Stimulated activated CD8-positive, alpha-beta memory T cell treated with anti-CD3 and anti-CD28 coated beads, Interleukin-4, amount 100 ng/mL, for 4 hours (primary cell): ENCODE measurements at places on chromosomes 4 and X.

- DNase-seq = no peak
Measured at GRCh38 chr4:136032391-136032790, 1499.9 kb downstream of the PCDH18 start.

DNA sequence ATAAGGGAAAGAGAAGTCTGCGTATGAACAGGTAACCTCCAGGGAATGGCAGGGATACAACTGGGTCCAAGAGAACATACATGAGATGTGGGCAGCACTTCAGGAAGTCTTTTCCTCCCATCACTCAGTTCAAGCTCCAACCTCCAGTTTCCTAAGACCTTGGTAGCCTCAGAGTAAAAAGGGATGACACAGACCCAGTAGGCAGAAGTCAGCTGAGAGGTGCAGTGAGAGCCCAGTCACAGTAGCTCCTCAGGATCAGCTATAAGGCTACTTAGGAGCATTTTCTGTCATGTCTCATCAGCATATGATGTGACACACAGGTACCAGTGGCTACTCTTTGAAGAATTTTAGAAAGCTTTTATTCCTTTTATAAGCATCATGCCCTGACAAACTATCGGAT is 12.5 kb upstream of the STS start:
- no peak for DNase-seq

GRCh38 chr4:182807346-182807745 is 109.8 kb downstream of the DCTD start:
- no peak for DNase-seq

DNA sequence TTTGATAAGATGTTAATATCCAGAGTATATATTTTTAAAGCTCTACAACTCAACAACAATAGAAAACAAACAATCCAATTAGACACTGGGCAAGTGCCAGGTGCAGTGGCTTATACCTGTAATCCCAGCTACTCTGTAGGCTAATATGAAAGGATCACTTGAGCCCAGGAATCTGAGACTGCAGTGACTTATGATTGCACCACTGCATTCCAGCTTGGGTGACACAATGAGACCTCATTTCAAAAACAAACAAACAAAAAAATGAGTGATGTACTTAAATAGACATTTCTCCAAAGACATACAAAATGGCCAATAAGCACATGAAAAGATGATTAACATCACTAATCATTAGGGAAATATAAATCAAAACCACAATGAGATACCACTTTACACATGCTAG is 356.8 kb upstream of the PCDH10 start:
- DNase-seq = no peak

DNA sequence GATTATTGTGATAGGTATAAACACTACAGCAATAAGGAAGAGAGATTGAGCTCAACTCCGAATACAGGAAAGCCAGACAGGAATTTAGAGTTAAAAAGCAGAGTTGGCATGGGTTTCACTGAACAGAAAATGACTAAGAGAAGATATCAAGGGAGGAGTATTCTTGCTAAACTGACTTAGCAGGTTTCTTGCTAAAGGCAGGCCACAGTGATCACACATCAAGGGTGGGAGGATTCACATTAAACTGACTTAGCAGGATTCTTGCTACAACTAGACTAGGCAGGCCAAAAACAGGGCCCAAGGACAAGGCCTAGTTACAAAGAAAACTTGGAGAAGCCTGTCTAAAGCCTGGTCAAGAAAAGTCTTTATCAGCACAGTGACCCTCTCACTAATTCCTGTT is 195.1 kb downstream of the MAGEB5 start:
- no peak for DNase-seq

DNA sequence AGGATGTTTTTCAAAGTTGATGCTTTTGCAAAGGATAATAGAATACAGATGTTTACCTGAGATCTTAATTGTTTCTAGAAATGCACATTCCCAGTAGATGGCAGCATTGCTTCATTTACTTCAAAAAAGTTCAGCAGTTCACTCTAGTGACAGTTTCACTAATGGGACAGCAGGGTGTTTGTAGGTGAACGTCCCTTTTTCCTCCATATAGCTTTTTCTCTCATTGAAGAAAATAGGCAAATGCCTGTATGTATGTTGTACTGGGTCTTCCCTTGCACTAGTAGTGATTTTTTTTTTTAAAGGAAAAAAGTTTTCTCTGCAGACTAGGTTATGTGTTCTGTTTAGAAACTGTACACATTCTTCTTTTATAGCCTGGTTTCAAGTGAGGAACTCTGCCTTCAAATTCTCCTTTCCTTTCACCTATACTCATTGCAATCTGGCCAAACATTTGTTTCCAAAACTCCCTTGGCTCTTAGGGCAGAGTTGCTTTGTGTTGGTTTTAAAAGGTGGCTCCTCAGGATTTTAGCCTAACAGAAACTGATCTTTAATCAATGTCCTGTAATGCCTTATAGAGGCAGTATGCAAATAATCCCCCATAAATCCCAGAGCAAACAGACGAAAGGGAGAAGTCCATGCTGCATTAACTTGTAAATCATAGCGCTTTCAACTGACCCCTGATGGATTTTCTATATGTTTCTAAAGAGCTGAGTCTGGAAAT is 86.3 kb downstream of the EGF start:
- DNase-seq = no peak

DNA sequence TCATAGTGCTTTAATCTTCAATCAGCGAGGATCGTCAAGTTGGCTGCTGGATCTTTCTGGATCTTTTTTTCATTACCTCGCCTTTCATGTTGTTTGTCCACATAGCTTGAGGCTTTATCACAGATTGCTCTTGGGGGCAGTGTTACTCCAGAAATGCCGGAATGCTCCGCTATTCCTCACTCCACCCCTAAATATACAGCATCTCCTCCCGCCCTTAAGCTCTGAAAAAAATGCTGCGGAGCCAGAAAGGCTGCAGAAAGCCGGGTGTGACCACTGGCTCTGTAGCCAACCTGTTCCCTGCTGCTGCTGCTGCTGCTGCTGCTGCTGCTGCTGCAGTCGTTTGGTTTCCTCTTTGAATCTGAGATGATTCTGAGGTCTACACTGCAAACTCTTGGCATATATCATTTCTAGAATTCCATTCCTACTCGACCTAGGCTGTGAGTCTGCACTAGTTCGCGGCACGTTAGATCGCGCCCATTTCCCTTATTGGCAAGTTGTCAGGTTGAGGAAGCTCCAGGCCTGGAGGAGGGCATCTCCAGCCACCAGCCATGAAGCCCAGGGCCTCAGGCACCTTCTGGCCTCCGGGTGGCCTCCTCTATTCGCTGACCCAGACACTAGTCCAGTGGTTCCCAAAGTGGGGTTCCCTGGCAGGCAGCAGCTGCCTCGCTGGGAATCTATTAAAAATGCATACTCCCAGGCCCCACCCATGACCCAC is 34.2 kb downstream of the WDR13 start:
- peak; percentile 4 for DNase-seq

DNA sequence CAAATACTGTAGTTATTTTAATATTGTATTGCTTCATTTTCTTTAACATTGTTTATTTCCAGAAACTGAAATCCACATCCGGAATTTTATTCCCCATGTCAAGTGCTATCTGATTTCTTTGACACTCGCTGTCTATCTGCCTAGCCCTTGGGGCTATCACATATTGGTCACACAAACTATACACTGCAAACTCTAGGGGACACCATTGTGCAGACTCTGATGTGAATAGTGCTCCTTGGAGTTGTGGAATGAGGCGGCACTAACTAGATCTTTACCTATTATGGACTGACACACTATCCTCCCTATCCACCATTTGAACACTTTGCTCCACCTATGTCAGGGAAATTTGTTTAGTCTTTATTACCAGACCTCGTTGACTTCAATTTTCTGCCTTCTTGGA is 534.5 kb downstream of the GLUD2 start:
- no peak for DNase-seq

DNA sequence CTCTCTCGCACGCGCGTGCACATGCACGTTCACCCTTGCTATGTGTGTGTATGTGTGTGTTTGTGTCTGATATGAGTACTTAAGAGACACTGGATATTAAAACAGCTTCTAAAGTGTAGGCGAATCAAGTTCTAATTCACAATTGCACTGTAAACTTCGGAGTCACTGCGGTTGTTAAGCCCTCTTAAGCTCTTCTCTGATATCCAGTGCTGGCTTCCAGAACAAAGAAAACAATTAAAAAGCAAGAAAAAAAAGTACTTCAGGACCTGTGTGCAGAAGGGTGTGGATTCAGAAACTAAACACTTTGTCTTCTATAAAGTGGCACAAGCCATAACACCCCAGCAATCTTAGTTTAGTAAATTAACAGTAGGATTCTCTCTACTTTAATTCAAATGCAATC is 300.2 kb downstream of the PCDH7 start:
- no peak for DNase-seq

- DNase-seq = no peak
Measured at GRCh38 chr4:96407738-96408463, 568.0 kb downstream of the PDHA2 start.

- no peak for DNase-seq
Measured at GRCh38 chr4:35938936-35939335, 305.4 kb downstream of the ARAP2 start.

DNA sequence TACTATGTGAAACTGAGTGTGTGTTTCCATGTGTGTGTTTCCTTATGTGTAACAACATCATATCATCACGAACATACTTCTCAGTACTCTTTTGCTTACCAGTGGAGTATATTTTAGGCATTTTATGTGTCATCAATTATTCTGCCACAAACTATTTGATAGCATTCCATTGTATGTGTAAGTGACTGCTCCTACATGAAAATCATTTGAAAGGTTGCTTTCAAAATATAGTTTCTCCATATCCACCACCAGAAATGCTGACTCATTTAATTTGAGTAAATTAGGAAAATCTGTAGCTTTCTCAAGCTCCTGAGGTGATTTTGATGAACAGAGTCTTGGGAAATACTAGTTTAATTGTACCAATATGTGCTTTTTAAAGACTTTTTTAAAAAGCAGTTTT is 376.2 kb downstream of the PCDH18 start:
- DNase-seq = no peak

GRCh38 chrX:7283741-7284140 is 135.8 kb upstream of the PUDP start:
- no peak for DNase-seq

DNA sequence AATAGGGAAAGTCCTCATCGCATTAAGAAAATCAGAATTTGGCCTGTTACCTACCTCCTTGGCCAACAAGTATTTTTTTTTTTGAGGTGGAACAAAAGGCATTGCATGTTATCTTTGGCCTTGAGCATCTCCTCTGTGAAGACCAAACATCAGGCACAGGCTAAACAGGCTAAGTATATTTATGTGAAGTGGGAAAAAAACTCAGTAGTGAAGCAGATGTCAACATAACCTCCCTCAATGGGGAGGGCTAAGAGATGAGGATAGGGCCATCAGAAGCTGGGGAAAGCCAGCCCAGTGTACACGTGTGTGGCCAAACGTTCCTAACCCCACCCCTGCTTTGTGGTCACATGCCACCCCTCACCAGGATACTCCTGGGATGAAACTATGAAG is 102.5 kb downstream of the FNIP2 start:
- no peak for DNase-seq

- no peak for DNase-seq
Measured at GRCh38 chr4:94399721-94400120, 52.0 kb upstream of the PDLIM5 start.

- no peak for DNase-seq
Measured at GRCh38 chr4:186148336-186148975, 42.9 kb upstream of the CYP4V2 start.

DNA sequence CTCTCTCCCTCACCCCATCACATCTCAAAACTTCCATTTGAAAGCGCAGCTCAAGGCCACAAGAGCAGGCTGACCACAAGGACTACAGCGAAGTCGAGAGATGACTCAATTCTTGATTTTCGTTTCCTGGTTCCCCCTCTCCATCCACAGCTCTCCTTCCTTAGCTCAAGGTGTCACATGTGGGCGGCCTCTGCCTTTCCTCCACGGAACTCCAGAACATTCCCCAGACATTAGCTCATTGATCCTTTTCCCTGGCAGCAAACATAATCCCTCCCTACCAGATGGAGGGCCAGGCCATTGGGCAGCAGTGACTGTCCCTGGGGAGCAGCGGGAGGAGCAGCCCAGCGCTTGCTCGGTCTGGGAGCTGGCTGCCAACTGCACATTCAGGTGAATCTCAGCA is 56.3 kb downstream of the CCDC149 start:
- no peak for DNase-seq

- no peak for DNase-seq
Measured at GRCh38 chrX:110955706-110956105, 140.3 kb upstream of the PAK3 start.

- DNase-seq = no peak
Measured at GRCh38 chr4:99404595-99405287, 30.4 kb downstream of the ADH7 start.

- DNase-seq = no peak
Measured at GRCh38 chr4:99361899-99362275, 9.3 kb upstream of the ADH1C start.

GRCh38 chrX:16039363-16039762 is 84.0 kb upstream of the GRPR start:
- DNase-seq = no peak

GRCh38 chr4:75547647-75548387 is 8.0 kb upstream of the ODAPH start:
- DNase-seq = no peak

- DNase-seq = no peak
Measured at GRCh38 chrX:19920945-19921344, 33.5 kb upstream of the SH3KBP1 start.

- no peak for DNase-seq
Measured at GRCh38 chr4:65968831-65969558, 298.7 kb upstream of the EPHA5 start.

GRCh38 chrX:135740681-135741149 is 27.3 kb downstream of the CT45A1 start:
- no peak for DNase-seq

DNA sequence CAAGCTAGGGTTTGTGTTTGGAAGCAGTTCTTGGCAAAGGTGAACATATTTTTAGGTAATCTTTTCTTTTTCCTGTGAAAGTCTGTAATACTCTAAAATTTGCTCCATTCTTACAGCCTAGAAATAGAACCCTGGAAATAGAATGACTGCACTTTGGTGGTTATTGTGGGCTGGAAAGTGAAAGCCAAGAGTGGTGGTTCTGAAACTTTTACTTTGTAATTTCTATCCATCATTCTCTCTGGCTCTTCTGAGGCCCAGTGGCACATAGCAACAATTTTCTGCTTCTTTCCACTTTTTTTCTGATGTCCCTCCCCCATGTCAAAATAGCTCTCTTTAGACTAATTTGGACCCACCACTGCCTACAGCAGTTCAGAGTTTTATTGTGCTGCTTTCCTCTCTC is 300.4 kb upstream of the RPS6KA3 start:
- DNase-seq = no peak

- no peak for DNase-seq
Measured at GRCh38 chr4:14669371-14669770, 332.9 kb upstream of the CPEB2 start.

GRCh38 chrX:138858438-138858837 is 146.9 kb upstream of the FGF13 start:
- DNase-seq = no peak

- DNase-seq = no peak
Measured at GRCh38 chr4:176339936-176340761, 20.4 kb downstream of the SPCS3 start.

- DNase-seq = no peak
Measured at GRCh38 chr4:8135666-8136065, 22.9 kb downstream of the ABLIM2 start.
